HuH-7 (cell line): ENCODE measurements at places on chromosomes 1 and 21.

- no peak for DNase-seq
Measured at GRCh38 chr1:84887261-84887934, 5.6 kb downstream of the LPAR3 start.

DNA sequence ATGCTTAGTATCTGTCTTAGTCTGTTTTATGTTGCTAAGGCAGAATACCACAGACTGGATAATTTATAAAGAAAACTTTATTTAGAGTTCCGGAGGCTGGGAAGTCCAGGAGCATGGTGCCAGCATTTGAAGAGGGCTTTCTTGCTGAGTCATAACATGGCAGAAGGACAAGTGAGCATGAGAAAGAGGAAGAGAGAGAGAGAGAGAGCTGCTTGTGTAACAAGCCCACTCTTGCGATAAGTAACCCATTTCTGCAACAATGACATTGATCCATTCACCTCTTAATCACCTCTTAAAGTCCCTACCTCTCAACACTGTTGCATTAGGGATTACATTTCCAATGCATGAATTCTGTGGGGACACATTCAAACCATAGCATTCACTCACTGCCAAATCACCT, 11.7 kb upstream of the MYOCOS start:
- no peak for DNase-seq

DNA sequence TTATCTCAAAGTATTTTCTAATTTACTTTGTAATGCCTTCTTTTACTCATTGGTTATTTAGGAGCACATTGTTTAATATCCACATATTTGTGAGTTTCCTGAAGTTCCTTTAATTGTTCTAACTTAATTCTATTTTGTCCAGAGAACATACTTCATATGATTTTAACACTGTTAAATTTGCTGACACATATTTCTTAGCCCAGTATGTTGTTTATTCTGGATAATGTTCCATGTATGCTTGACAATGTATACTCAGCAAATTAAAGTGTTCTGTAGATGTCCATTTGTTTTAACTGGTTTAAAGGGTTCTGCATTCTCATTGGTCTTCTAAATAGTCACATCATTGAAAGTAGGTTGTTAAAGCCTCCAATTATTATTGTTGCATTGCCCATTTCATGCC, 643.7 kb upstream of the NR5A2 start:
- DNase-seq, result no peak

DNA sequence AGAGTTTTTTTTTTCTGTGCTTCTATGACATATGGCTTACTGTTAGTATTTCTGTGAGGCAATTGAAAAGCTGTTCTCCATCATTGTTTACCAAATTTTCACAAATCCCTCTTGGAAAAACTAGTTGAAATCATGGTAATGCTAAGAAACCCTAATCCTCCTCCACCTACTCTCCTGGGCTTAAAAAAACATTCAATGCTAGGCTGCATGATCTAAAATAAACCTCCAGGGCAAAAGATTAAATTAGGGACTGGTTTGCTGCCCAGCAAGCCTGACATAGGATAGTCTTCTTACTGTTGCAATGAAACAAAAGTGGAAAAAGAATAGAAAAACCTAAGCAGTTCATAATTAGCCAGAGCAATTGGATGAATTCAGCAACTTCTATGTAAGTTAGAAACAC, 16.1 kb downstream of the C1orf52 start:
- DNase-seq, result no peak

- DNase-seq, result no peak
Measured at GRCh38 chr1:113333056-113333455, 57.3 kb upstream of the MAGI3 start.

- no peak for DNase-seq
Measured at GRCh38 chr1:169517558-169518186, 31.9 kb upstream of the SLC19A2 start.

DNA sequence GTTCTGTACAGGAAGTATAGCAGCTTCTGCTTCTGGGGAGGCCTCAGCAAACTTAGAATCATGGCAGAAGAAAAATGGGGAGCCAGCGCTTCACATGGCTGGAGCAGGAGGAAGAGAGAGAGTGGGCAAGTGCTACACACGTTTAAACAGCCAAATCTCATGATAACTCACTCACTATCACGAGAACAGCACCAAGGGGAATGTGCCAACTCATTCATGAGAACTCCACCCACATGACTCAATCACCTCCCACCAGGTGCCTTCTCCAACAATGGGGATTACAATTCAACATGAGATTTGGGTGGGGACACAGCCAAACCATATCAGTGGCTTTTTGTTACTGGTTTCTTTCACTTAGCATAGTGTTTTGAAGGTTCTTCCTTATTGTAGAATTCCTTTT, 138.6 kb downstream of the SYT14 start:
- DNase-seq, result no peak

DNA sequence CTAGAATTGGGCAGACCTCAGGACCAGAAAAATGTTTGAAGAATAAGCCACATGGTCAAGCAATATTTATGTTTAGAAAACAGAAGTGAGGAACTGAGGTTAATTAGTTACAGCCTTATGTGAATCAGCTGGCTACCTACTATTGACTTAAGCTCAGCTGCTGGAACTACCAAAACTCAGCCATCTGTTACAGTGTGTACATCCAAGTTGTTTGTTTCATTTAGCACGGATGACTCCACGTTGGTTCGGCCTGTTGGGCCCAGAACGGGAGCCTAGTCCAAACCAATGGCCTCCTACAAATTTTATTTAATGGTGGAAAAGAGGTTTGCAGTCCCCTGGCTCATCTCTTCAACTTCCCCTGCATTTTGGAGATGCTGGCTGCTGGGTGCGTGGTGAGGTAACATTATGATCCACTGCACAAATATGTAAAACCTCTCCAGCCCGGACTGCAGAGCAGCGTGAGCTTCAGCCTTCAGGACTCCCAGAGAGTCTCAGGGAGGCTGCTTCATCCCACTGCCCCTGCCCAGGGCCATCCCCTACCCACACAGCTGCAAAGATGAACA, 143.4 kb downstream of the ZZZ3 start:
- DNase-seq, result no peak

DNA sequence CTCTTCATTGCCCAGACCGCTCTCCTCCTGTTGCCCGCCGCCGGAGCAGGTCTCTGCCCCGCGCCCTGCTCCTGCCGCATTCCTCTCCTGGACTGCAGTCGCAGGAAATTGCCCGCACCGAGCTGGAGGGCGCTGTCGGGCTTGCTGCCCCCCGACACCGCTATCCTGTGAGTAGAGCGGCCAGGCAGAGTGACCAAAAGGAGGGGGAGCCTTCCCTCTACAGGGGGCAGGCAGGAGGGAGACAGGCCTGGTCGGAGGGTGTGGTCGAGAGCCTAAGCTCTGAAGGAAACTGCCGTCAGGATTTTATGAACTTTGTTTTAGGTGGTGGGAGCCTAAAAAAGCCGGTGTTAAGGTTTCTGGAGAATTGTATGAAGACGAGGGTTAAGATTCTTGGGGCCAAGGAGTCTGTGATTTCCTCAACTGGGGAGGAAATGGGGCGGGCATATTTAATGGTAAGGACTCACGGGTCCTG, 517 bp downstream of the LRIG2 start:
- no peak for DNase-seq

GRCh38 chr1:150881331-150882070, 5.1 kb upstream of the ARNT start:
- DNase-seq, result no peak

GRCh38 chr1:201786824-201787223, 42.1 kb upstream of the IPO9 start:
- DNase-seq, result no peak

GRCh38 chr1:241114699-241115233, 242.2 kb downstream of the RGS7 start:
- no peak for DNase-seq

DNA sequence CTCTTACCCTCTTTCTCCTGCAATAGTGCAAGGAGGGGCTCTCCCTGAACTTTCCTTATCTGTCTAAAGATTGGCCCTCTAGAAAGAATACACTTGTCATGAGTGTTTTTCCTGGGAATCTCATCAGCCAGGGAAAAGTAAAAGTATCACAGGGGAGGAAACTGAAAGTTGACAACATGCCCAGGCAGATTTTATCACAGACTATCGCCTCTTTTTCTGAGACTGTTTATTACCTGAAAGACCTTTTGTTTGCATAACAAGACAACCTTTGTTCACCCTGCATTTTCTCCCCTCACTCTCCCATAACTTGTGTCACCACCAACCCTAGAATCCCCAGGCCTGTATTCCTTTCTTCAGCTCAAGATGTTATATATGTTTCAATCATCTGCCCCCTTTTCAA, 794.7 kb upstream of the ADAMTS5 start:
- no peak for DNase-seq

DNA sequence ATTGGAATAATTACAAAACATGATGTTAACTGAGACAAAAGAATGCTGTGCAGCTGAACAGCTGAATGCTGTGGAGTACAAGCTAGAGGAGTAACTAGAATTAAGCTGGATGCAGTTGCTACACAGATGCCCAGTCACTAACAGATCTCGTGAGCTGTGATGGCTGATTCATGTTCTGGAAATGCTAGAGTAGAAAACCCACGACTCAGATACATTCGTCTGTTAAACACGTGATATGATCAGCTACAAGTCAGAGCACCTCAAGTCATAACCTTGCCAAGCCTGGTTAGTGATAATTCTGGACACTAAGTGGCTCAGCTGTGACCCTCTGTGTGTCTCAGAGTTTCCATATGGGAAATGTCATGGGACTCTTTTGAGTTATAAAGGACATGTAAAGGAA, 89.7 kb upstream of the ESRRG start:
- no peak for DNase-seq

- DNase-seq, result no peak
Measured at GRCh38 chr21:26751305-26751704, 93.9 kb downstream of the ADAMTS1 start.

DNA sequence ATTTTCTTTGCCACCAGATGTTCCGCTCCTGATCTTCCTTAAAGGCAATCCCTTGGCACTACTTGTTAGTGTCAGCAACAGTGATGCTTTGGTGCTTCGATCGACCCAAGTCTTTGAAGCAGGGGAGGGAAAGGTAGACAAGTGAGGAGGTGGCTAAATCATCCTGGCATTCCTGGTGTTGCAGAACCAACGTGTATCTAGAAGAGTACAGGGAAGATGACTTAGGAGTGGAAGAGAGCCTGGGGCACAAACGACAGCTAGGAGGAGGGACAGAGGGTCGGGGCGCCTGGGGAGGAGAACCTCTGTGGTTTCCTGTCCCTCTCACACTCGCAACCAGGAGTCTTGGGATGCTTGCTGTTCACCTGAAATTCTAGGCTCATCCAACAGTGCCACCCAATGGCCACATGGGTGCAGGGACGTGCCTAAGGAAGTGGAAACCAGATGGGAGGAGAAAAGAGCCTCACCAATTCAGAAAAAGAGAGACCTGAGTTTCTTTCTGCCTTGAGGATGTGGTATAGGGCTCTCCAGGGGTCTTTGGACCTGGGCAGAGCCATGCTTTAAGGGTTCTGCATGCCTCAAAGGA, 9.5 kb upstream of the KCNA2 start:
- peak; percentile 68 for DNase-seq

- no peak for DNase-seq
Measured at GRCh38 chr1:112304612-112305011, 91.4 kb upstream of the CTTNBP2NL start.

- DNase-seq, result no peak
Measured at GRCh38 chr1:172905452-172905851, 145.3 kb downstream of the TNFSF18 start.

DNA sequence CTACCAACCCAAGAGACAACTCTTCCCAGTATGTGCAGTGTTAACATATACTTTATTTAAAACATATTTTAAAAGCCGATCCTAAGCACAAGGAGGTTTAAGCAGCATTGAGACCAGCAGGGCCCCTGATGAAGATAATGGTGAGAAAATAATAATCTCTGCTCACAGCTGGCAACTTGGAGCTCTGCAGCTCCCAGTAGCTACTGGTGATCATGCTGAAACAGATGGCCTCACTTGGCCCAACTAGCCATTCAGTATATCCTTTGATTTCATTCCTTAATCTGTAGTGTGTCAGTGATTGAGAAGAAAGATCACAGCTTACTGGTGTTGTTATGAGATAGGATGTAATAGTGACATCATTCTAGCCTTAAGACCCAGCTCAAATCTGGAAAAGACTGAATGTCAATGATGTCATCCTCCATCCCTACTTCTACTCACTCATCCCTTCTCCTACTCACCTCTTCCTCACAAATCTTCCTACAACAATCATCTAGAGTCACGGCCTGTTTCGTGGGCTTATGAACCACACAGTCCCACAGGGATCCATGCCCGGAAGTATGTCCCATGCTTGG, 817.9 kb downstream of the PLA2G4A start:
- no peak for DNase-seq

DNA sequence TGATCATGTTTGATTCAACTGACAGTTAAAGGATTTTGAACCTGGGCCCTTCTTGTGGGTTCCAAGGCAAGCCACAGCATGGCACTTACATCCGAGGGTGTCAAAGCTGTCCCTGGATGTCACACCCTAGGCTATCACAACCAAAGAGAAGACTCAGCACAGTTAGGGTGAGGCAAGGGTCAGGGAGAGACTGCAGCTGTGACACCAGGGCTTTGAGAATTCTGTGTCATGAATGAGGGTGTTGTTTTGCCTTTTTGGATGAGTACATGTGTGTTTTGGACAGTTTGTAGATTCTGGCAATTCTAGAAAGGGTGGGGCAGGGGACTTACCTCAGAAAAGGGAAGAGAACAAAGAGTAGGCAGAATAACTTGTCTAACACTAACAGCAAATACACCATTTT, 37.8 kb upstream of the ZNF326 start:
- DNase-seq, result no peak

DNA sequence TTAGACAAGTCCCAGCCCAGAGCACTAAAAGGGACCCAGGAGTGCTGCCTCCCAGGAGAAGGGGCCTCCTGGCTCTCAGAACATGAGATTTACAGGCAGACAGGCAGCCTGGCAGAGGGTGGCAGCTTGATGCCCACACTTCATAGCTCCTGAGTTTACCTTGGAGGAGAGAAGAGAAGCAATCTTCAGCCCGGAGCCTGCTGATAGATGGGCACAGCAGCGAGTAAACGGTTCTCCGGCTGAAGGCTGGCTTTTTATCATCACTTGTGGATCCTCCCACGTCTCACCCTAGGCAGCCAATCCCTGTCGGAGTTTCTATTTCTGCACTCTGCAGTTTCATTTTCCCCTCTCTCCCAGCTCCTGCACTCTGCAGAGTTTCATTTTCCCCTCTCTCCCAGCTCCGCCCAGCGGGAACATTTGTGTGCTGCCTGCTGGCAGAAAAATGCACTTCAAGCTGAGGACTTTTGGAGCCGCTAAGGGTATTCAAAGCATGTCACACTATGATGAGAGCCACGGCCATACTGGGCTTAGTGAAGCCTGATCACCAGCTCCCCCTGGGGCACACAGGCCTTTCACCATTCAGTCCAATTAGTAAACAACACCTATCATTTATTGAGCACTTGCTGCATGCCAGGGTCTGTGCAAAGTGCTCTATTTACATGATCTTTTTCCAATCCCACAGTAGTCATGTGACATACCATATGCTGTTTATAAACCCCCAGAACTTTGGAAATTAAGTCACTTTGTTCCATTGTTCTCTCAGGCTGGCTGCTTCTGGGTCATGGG, at the start of gene IFI6:
Gene IFI6, minus strand, starts transcription at position 229 of the 786 bp plus-strand sequence. CDS start 2,878 bp downstream, outside the sequence.
- DNase-seq, result peak; percentile 96
